ENCODE measurements at places on chromosomes 2 and 18.

DNA sequence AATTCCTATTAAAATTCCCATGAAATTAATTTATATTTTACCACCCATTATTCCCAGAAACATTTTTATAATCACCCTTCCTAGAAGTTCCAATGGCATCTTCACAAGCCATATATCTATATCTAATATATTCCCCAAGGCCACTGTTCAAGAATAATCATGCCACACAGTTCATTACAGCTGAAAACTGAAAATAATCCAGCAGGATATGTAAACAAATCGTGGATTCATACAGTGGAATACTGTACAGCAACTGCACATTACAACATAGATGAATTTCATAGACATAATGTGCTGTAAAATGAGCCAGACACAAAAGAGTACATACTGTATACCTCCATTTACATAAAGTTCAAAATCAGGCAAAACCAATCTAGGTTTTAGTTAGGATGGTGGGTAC lies 63.9 kb upstream of the SERPINE2 start:
- no peak for DNase-seq

DNA sequence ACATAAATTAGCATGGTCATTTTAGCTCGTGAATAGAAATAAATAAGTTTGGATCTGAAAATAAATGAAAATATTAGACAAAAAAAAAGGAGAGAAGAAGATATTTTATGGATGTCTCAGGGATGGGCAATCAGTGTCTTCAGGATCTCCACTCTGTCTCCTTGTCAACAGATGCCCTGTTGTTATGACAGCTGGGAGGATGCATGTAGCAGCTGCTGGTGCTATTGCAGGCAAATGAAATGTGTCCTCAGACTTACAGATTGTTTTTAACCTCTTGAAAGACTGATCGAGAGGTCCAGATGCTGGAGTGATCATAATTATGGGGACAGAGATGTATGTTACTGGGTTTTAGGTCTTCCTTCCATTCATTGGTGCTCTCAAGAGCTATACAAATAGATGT lies 24.7 kb upstream of the ARL4C start:
- no peak for DNase-seq

GRCh38 chr2:875687-876615 lies 74.7 kb upstream of the SNTG2 start:
- no peak for DNase-seq

DNA sequence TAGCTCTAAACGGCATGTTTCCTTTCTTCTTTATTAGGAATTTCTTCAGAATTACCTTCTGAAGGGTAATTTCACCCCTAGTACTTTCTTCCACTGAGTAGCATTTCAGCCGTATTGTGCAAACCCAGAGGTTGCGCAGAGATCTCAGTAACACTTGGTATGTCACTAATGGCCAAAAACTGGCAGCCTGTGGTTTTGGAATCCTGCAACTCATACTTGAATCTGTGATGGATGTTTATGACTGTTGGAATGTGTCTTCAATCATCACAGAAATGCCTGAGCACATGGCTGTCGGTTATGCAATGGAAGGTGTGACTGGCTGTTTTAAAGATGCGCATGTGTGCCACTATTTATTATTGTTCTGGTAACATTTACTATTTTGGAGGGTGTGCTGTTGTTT lies 100.0 kb downstream of the COLEC12 start:
- DNase-seq: peak; percentile 33

GRCh38 chr2:161857920-161858319 lies 216.1 kb downstream of the DPP4 start:
- DNase-seq: no peak

DNA sequence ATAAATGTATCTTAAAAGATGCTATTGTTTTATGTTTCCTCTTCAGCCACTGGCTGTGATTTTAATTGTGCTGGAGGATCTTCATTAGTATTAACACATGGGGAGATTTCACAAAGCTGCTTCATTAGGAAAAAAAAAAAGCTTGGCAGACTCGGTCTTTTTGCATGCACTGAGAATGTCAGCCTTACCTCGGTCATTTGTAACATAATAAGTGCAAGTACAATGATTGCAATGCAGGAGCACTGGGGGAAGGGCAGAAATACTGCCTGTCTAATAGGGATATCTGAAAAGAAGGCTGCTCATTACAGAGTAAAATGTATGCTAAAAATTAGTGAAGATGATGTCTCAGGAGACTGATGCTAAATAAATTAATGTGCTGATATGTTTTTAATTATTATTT lies 1.3 kb upstream of the BAZ2B start:
- DNase-seq: no peak

DNA sequence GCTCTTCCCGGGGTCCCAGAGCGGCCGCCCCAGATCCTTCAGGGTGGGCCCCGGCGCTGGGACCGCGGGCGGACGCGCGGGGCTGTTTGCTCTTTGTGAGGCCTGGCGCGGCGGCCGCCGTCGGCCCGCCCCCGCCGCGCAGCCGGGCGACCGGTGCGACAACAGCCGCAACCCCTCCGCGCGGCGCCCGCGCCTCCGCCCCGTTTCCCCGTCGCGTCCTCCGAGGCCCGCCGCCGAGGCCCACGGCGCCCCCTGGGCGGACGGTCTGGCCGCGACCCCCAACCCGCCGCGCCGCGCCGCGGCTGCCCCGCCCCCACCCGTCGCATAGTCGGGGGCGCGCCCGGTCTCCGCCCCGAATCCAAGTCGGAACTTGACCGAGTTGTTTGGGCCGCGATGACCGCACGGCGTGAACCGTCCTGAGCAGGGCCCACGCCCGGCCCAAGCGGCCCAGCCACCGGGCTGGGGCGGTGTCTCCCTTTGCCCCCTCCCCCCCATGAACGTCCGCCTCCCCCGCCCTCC lies 448 bp downstream of the YPEL5 start:
- no peak for DNase-seq

DNA sequence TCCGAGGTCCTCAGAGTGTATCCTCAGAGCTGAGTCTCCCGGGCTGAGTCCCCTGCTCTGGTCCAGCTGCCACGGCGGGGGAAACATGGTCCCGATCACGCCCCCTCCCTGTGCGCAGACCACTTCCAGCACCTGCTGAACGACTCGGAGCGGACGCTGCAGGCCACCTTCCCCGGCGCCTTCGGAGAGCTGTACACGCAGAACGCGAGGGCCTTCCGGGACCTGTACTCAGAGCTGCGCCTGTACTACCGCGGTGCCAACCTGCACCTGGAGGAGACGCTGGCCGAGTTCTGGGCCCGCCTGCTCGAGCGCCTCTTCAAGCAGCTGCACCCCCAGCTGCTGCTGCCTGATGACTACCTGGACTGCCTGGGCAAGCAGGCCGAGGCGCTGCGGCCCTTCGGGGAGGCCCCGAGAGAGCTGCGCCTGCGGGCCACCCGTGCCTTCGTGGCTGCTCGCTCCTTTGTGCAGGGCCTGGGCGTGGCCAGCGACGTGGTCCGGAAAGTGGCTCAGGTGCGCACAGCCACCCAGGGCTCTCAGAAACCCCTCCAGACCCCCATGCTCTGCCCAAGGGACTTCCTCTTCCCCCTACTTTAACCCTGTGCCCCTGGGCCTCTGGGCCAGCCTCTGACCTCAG lies 26.7 kb downstream of the GPC1 start:
- DNase-seq: no peak

DNA sequence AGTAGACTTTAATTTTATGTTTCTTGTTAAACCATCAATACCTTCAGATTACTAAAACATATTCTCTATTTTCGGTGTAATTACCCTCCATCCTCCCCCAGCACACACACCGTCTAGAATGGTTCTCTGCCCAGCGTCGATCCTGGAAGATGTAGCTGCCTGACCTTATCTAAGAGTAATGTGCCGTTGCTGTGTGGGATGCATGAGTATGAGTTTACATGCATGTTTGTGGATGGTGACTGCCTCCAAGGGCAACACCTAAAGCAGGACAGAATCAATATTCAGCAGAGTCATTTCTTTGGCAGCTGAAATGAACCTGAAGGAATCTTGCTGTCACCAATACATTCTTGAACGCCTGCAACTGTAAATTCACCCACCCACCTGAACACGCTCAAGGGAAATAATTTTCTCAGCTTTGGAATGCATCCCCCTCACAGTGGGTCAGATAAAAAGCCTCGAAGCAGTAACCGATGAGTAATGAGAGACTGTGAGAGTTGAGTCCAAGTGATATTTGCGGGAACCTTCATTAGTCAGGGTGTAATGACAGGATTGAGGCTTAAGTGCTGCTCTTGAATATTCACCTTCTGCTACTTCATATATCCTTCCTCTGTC lies 155.8 kb upstream of the RND3 start:
- DNase-seq: no peak

- DNase-seq: no peak
Measured at GRCh38 chr2:81675641-81676040, 1371.1 kb upstream of the LRRTM1 start.

DNA sequence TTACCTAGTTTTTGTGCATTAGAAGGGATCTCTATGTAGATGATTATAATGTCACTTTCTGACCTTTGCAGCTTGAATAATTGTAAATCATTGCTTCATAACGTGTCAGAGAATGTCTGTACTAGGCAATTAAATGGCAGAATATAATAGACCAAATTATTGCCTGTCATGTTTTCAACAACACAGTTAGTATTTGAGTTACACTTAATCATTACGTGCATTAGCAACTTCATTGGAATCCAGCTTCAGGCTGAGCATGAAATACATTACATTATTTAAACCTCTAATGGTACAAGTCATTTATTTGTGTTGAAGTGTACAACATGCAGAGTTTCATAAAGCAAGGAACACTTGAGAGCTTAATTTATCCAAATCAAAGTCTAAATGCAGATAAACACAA lies 48.0 kb downstream of the ZNF407 start:
- DNase-seq: no peak

DNA sequence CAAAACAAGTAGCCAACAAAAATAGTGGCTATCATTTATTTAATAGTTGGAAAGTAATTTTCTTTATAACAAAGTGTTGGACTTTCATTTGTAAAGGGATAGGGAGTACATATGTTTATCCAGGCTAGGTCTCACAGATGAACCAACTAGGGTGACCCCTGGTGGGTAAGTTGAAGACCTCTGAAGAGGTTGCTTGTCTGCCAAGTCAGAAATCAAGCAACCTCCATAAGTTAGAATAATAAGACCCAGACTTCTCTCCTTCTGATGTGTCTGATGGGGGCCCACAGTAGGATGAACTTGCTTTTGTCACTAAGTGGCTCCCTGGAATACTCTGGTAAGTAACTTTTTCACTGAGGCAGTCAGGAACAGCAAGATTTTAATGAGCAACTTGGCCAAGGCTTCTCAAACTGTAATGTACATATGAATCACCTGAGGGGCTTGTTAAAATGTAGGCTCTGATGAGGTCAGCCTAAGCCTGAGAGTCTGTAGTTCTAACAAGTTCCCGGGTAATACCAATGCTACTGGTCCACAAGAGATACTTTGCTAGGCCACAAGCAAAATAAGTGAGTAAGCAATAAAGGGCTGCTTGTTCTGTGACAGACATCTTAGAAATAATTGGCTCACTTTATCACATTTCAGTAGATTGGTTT lies 319.6 kb downstream of the PIK3C3 start:
- no peak for DNase-seq

DNA sequence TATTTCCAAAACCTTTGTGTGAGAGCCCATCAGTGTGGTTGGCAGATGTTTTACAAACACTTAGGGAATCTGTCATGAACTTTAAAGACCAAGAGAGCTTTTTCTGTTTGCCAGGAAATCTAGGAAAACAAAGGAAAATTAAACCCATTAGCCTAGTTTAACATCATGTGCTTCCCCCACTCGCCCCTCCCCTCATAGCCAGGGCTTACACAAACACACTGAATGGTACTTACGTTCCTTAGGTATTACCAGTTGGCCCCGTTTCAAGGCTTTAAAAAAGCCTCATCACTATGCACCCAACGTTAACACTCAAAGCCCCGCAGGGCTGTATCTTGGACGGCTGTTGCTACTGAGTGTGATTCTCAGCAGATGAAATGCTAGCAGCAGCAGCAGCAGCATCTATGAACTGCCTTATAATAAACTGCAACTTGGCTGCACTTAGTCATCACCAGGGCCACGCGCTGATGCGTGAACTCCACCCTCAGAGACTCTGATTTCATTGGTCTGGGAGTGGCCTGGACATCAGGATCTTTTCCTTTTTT lies 20.1 kb upstream of the TTC39C start:
- DNase-seq: peak; percentile 17

DNA sequence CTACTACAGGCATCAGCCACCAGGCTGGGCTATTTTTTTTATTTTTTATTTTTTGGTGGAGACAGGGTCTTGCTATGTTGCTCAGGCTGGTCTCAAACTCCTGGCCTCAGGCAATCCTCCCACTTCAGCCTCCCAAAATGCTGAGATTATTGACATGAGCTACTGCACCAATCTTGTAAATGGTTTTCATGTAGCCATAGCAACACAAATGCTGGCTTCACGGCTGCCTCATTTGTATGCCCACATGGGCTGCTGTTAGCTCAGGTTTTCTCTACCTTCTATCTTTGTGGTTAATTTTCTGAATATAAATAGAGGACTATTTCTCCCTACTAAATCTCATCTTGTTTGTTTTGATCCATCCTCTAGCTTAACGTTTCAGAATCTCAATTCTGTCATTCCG lies 58.2 kb downstream of the PLEKHM3 start:
- DNase-seq: no peak

DNA sequence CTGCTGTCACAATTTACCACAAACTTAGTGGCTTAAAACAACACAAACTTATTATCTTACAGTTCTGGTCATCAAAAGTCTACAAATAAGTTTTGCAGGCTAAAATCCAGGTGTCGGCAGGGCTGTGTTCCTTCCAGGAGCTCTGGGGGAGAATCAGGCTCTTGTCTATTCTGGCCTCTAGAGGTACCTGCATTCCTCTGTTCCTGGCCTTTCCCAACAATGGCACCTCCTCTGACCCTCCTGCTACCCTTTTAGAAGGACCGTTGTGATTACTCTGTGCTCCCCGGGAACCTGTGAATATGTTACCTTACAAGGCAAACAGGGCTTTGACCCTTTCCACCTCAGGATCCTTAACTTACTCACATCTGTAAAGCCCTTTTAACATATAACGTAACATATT lies 98.5 kb downstream of the MRPS9 start:
- no peak for DNase-seq

GRCh38 chr18:57426187-57426586 lies 9.0 kb upstream of the ONECUT2 start:
- no peak for DNase-seq

DNA sequence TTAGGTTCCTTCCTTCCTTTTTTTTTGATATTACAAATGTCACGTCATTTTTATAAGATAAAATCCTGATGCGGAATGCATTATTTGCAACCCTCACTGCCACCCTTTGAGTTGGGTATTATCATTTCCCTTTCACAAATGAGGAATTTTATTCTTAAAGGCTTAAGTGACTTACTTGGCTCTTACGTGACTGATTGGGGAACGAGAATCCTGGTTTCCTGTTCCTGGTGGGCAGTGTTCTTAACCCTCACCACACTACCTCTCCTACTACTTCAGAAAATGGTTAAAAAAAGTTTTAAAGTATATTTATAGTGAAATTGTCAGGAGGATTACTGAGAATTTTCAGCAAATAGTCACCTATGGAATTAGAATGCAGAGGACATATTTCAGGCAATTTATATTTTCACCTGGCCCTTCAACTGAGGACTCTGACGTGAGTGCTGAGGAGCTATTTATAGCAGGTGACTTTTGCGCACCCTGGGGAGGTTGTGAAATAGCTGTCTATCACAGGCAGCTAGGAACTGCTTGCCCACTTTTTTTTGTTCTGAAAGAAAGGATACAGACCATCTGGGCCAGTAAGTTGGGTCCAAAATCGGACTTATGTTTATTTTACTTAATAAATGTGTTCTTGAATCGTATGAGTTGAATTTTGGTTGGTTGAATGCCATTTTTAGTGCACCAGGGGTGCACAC lies 18.7 kb upstream of the RASGRP3 start:
- no peak for DNase-seq

- DNase-seq: no peak
Measured at GRCh38 chr2:196361606-196362326, 190.4 kb upstream of the STK17B start.

GRCh38 chr2:120481446-120482194 lies 135.7 kb downstream of the INHBB start:
- DNase-seq: no peak

All from CD4-positive, alpha-beta T cell treated with Interleukin-1 beta for 1 hour (primary cell).